ENCODE measurements at places on chromosomes 12 and 14.

DNA sequence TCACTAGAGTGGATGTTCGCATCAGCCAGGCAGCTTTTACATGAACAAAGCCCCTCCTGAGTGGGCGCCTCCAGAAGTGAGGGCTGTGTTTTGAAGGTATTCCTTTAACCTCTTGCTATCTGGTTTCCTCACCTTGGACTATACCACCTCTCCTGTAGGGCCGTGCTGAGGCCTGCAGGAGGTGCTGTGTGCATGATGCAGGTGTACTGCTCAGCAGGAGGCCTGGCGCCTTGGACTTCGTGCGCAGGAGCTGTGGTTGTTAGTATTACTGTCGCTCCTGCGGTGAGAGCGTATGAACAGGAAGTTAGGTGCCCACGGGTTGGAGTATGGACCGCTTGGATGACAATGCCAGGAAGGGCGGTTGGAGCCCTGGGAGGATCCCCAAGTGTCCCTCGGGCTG, 130.7 kb downstream of the TSPAN9 start:
- peak; percentile 39 for DNase-seq

DNA sequence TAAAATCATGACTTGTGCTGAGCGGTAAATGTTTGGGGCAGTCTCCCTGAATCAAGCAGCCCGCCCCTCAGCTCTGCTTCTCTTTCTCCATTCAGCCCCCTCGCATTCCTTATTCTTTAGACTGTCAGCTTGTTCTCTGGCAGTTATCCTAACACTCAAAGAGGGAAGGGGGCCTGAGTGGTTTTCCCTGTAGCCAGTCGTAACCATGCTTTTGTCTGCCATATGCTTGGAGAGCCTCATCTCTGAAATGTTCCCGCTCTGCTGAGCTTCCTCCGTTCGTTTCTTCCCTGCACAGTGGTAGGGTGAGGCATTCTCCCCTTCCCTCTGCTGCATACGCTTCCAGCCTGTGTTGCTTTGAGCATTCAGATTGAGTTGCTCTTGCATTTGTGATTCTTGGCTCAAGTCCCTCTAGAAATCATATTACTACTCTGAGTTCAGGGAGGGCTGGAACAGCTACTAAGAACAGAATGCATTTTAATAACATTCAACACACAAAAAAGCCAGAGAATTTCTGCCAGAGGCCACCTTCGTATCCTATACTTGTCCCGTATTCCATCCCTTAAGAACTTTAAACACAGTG, 119.7 kb downstream of the FBXL14 start:
- DNase-seq: no peak

- DNase-seq: peak; percentile 71
Observed at GRCh38 chr12:54658306-54659264, 10.4 kb upstream of the DCD start.

DNA sequence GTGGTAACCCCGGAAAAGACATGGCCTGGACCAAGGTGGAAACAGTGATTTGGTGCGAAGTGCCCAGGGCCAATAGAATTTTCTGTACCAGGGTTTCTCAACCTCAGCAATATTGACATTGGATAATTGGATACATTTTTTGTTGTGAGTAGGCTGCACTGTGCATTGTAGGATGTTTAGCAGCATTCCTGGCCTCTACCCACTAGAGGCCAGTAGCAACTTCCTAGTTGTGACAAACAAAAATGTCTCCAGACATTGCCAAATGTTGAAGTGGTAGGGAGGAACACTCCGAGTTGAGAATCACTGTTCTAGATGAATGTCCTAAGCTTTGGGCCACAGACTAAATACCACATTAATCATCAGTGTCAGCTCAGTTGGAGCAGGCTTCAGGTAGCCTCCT, 6.2 kb upstream of the CGRRF1 start:
- DNase-seq: no peak

GRCh38 chr12:57853864-57854556, 7.5 kb upstream of the CTDSP2 start:
- no peak for DNase-seq

DNA sequence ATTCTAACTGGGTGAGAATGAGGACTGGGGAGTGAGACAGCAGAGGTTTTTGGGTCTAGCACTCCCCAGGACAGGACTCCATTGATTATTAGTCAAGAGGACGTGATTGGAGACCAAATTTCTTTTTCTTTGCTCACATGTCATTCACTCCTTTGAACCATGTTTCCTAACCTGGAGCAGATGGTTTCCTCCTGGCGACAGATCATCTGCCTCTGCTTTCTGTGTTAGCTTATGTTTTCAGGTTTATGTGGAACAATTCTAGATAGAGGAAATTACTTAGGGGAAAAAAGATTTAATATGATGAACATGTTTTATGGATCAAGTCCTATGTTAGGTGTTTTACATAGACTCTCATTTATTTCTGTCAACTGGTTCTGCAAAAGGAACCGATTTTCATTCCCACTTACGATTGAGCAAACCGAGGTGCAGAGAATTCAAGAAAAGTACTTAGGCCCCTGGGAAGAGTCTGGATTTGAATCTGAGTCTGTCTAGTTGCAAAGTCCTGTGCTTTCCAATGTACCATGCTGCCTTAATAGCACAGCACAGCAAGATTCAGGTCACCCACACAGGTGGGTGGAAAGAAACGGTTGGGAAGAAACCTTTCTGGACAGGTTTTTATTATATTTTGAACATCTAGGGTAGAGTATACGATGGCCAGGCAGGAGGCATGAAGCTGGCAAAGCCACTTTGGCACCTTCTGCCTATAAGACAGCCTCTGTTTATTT, 30.8 kb downstream of the SMOC1 start:
- DNase-seq: no peak

DNA sequence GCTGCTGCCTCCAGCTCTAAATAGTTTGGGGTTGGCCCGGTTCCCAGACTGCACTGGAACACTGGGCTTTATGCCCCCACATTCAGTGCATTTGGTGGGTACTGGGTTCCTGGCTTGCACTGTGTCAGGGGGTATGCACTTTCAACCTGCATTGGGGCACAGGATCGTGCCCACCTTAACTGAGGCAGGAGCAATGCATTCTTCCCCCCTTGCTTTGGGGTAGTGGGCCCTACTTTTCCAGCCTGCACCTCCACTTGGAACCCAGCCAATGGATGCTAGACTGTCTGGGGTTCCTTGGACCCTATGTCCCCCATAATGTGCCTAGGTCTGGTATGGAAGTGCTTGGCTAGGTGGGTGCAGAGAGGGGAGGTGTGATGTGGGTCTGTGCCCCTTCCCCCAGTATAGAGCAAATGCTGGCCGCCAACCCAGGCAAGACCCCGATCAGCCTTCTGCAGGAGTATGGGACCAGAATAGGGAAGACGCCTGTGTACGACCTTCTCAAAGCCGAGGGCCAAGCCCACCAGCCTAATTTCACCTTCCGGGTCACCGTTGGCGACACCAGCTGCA, 615 bp downstream of the TARBP2 start:
- no peak for DNase-seq

DNA sequence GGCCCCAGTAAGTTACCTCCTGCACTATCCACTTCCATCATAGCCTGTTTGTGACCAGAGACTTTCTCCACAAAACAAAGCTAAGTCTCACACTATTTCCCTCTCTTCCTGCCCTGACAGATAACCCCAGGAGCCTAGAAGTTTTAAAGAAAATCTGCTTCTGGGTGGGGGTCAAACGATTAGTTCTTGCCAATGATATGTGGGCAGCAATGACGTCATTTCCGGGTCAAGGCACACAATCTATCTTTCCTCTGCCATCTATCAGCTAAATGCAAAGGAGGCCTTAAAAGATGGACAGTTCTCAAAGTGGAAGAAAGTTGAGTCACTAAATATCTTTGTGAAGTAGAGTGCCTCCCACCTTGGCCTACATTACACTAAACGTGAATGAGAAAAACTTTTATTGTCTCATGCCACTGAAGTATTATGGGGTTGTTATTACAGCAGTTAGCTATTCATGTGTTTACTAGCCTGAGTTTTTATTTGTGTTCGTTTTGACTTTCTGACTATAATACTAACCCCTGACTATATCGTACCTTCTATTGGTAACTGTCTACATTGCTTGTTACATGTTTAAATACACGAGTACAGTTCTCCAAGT, 86.2 kb downstream of the DENND5B start:
- no peak for DNase-seq

DNA sequence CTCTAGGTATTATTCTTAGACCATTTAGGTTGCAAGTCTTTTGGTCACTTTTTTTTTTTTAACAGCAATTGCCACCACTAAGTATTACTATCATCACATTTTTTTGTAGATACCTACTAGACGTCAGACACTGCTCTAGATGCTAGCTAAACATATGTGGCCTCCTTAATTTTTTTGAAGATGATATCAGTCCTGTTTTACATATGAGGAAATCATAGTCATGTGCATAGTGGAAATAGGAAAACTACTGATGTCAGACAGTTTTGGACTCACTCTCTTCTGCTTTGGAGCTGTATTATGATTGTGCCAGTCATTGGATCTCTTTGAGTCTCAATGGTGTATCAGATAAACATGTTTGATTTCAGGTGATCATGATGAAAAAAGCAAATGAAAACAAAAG, 304.3 kb downstream of the DIO2 start:
- DNase-seq: no peak

- peak; percentile 97 for DNase-seq
Observed at GRCh38 chr12:54358945-54359761, 5.1 kb downstream of the GPR84 start.

DNA sequence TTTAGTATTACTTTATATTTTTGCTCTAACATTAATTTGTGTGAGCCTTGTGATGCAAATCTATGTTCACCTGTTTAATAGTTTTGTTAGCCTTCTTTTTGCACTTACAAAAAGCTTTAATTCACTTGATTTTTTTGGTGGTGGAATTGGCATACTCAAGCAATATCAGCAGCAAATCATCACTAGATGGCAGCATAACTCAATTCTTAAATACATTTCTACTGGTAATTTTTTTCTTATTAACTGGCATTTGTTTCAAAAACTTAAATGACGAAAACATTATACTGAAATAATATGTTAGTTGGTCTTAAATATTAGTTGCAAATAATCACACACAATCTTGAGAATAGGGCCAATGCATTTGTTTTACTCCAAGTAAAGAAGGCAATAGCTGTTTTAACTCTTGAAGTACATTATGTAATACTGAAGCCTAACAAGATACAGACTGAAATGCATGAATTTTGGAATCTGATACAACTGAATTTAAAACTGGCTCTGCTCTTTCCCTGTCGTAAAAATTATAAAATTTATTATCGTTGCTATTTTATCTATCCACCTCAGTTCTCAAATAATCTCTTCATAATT, 151.5 kb downstream of the ATXN7L3B start:
- no peak for DNase-seq

DNA sequence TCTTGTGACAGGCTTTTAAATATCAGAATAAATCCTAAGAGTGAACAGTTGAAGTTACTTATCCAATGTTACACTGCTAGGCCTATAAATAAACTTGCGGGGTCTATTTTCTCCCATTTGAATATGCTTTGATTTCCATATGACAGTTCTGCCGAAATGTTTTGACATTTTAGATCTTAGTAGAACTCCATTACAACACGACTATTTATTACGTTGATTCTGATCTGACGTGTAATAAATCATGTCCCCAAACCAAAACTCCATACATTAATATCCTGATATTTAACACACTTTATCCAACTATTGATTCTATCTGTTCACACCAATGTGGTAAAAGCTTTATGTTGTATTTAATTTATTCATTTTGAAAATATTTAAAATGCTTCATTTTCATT, 16.1 kb upstream of the NEMF start:
- DNase-seq: no peak

DNA sequence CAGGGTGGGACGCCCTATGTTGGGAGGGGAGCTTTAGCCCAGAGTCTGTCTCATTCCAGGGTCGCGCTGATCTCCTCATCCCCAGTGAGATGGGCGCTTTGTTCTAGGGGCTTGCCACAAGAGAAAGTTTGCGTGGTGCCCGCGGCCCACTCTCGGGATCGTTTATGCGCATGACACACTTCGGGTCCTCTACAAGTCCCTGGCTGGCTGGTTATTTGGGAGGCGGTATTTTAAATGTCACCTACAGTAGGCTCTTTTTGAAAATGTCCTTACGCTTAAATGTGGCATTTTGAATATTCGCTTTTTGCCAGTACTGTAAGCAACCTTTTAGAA, 541 bp downstream of the GOLT1B start:
- peak; percentile 63 for DNase-seq

DNA sequence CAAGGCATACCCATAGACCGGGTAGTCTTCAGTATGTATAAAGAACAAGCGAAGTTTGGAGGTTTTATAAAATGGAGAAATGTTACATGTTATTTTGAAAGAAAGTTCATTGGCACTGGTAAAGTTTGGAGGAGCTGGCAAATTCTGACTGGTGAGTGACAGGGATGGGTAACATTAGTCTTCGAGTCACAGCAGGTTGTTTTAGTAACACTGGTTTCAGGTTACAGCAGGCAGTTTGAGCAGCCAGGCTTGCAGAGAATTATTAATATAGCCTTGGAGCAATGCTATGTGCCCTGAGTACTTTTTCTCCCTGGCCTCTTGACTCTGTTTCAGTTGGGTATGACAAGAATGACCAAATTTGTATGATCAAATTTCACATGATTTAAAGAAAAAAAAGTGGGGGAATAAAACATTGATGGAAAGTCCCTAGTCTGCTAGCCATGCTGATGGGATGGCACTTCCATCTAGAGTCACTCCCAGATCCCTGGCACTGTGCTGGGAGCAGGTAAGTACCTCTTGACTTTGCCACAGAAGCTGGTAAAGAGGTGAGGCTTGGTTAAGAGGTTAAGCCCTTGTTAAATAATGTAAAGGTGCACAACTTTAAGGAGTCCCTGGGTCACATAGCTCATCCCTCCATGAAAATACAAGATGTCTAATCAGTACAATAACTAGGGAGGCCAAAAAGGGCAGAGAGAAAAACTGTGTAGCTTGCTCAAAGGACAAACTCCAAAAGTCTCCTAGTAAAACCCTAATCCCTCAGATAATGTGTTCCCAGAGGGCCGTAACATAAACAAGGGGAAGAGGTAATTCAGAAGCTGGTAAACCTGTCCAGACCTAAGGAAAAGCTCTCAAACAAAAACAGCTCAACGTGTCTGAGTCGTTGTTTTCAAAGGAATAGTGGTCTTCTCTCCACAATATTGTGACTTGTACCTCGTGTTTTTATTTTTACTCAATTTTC, 12.7 kb upstream of the SVOP start:
- DNase-seq: no peak

GRCh38 chr14:91324606-91325575, 80.4 kb upstream of the GPR68 start:
- peak; percentile 37 for DNase-seq

DNA sequence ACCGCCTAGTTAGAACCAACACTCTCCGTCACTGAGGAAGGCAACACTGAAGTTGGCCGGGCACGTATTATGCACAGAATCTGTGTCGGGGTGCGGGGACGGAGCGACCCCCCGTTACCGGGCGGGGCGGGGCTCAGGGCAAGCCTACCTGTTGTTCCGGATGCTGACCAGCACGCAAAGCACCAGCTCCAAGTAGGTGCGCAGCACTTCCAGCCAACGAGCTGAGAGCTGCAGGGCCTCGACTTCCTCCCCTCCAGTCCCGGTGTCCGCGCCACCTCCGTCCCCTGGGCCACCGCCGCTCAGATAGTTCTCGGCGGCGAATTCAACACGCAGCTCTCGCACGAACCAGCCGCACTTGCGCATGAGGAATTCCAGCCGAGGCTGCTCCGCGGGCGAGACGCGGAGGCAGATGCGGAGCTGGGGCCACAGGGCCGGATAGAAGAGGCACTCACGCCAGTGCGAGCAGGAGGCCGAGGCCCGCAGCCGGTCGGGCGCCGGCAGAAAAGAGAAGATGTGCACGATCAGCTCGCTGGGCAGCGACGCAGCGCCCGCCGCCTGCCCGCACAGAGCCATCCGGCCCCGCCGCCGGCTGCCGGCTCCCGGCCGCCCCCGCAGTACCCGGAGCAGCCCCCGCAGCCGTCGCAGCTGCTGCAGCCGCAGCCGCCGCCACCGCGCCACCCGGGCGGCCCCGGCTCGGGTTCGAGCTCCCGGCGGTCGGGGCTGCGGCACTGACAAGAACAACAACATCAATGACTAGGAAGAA, 636 bp downstream of the FBXO33 start:
- DNase-seq: peak; percentile 61
